ENCODE measurements at places on chromosomes 7 and 10.

- DNase-seq: no peak
Measured at GRCh38 chr7:94069162-94069739, 65.1 kb upstream of the BET1 start.

GRCh38 chr7:117862378-117862777 is 10.9 kb downstream of the CTTNBP2 start:
- DNase-seq: no peak

- DNase-seq: peak; percentile 24
Measured at GRCh38 chr10:88386204-88386788, 196.8 kb downstream of the RNLS start.

DNA sequence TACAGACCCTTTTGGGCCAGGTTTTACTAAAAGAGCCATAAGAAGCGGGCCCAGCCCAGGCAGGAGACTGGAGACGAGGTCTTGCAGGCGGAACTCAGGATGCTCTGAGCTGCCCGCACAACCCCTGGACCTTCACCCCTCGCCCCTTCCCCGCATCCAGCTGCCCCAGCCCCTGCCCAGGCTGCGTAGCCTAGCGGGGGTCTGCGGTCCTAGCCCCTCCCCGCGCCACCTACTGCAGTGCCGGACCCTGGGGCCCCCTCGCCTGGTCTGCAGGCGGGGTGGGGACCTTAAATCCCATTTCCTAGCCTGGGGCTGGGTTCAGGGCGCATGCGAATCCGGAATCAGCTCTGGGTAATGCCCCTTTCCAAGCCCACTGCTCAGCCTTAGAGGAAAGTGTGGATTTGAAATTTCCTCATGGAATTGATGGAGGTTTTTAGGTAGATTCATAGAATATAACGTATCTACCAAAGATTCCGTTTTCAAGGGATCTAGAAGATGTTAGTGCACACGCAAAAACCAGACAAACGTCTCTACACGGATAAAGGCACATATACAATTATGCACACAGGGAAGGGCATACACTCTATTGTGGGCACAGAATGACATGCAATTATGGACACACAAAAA is 546 bp upstream of the HOXA3 start:
- DNase-seq: no peak

GRCh38 chr10:85665681-85666080 is 700.9 kb downstream of the GRID1 start:
- DNase-seq: no peak

GRCh38 chr10:83990126-83990525 is 149.2 kb upstream of the GHITM start:
- peak; percentile 13 for DNase-seq

- no peak for DNase-seq
Measured at GRCh38 chr10:75624638-75625037, 193.2 kb downstream of the LRMDA start.

- peak; percentile 88 for DNase-seq
Measured at GRCh38 chr7:28272461-28272877, 91.9 kb upstream of the JAZF1 start.

GRCh38 chr10:94199565-94199964 is 163.2 kb downstream of the NOC3L start:
- no peak for DNase-seq

- peak; percentile 21 for DNase-seq
Measured at GRCh38 chr10:70715853-70716795, 43.8 kb downstream of the ADAMTS14 start.

GRCh38 chr10:47040041-47040491 is 128.8 kb downstream of the PTPN20 start:
- DNase-seq: no peak

- DNase-seq: no peak
Measured at GRCh38 chr10:129951101-129951969, 12.7 kb downstream of the EBF3 start.

DNA sequence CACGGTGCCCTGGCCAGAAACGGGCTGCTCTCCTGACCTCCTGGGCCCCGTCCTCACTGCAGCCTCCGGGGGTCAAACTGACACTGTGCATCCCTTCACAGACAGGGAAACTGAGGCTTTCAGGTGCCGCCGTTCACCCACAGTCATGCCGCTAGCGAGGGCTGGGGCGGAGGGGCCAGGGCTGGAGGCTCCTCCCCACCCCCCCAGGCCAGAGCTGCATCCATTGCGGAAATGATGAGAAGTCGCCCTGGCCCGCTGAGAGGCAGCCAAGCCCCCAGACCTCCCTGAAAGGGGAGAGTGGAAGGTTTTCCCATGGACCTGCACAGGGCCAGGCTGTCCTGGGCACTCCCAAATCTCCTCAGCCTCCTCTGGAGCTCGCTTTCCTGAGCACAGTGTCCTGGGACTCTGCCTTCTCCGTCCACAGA is 16.5 kb upstream of the INPP5A start:
- no peak for DNase-seq

- DNase-seq: peak; percentile 62
Measured at GRCh38 chr7:95470452-95470851, 15.3 kb upstream of the ASB4 start.

- no peak for DNase-seq
Measured at GRCh38 chr7:39644170-39644569, 20.8 kb downstream of the RALA start.

DNA sequence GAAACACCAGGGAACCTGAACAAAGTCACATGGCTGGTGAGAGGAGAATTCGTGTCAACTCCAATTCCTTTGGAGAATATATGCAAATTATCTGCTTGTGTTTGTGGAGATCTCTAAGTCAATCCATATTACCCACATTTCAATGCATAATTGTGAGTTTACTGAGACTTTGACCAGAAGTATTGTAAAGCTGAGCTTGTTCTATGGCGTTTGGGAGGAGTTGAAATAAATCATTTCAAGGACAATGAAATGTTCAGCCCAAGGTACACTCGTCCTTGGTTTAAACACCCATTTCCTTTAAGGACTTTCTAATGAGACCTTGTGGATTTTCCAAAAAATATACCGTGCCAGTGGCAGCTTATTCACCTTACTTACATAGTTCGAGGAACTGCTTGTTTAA is 186.6 kb upstream of the HDAC9 start:
- DNase-seq: no peak

- no peak for DNase-seq
Measured at GRCh38 chr7:82080254-82080927, 310.5 kb upstream of the HGF start.

- no peak for DNase-seq
Measured at GRCh38 chr10:110091830-110092229, 84.0 kb downstream of the ADD3 start.

DNA sequence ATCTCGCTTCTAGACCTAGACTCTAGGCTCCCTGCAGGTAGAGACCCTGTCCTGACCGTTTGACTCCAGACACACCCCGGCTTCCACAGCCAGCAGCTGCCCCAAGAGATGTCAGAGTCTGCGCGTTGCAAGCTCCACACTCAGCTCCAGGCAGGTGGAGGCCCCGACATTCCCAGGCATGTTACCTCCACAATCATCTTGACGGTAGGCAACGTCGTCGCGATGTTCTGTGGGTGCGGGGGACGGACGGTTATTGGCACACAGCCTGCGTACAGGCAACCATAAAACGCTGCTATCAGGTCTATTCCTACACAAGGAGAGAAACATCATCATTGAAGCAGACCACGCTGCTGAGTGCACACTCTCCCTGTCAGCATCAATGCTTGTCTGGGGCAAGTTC is 213.2 kb downstream of the ZMYND11 start:
- DNase-seq: no peak

- no peak for DNase-seq
Measured at GRCh38 chr10:24313283-24313682, 104.3 kb downstream of the KIAA1217 start.

GRCh38 chr10:106424054-106424453 is 740.5 kb downstream of the SORCS1 start:
- DNase-seq: no peak

DNA sequence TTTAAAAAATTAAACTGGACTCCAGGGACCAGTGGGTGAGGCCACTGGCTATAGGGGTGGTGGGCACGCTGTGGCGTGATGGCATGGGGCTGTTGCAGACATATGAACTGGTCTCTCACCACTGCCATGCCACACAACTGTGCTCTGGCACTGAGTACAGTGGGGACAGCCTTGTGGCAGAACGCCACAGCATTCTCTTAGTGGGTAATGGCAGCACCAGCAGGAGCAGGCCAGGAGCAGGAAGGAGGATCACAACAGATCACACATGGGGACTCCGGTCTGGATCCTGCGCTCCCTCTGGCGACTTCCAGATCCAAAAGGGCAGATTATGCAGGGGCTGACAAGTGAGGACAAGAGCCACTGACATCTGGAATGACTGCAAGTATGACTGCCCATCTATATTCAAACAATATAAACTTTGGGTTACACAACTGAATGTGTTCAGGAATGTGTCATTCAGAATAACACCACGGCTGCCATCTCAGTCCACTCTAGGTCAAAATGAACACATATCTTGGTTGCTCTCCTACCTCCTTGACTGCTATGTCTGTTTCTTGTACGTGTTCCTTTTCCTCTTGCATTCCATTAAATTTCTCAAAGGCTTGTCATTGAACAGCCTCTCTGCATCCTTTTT is 176.0 kb downstream of the KMT2E start:
- no peak for DNase-seq

GRCh38 chr10:70662362-70663220 is 9.7 kb upstream of the ADAMTS14 start:
- no peak for DNase-seq

DNA sequence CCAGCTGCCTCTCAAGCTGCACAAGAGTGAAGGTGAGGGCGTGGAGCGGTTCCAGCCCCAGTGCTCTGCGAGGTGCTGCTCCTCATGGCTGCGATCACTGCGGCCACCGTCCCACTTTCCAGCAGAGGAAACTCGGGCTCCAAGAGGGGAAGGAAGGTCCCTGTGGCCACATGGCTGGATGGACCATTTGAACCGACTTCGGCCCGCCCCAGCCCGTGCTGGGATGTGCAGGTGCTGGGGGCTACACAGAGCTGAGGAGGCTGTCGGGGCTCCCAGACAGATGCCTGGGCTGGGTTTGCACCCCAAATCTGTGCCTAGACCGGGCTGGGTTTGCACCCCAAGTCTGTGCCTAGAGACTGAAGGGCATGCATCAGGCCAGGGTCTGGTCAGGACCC is 186.6 kb downstream of the DNAJB6 start:
- DNase-seq: no peak

GRCh38 chr10:101536800-101537199 is 51.3 kb downstream of the POLL start:
- peak; percentile 84 for DNase-seq

DNA sequence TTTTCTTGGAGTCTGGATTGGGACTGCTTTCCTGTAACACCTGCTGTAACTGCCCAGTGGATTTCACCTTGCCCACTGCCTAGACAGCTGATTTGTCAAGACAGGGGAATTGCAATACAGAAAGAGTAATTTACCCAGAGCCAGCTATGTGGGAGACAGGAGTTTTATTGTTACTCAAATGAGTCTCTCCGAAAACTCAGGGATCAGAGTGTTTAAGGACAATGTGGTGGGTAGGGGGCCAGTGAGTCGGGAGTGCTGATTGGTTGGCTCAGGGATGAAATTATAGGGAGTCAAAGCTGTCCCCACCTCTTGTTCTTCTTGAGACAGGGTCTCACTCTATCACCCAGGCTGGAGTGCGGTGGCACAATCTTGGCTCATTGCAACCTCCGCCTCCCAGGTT is 25.2 kb upstream of the BNIP3 start:
- no peak for DNase-seq

DNA sequence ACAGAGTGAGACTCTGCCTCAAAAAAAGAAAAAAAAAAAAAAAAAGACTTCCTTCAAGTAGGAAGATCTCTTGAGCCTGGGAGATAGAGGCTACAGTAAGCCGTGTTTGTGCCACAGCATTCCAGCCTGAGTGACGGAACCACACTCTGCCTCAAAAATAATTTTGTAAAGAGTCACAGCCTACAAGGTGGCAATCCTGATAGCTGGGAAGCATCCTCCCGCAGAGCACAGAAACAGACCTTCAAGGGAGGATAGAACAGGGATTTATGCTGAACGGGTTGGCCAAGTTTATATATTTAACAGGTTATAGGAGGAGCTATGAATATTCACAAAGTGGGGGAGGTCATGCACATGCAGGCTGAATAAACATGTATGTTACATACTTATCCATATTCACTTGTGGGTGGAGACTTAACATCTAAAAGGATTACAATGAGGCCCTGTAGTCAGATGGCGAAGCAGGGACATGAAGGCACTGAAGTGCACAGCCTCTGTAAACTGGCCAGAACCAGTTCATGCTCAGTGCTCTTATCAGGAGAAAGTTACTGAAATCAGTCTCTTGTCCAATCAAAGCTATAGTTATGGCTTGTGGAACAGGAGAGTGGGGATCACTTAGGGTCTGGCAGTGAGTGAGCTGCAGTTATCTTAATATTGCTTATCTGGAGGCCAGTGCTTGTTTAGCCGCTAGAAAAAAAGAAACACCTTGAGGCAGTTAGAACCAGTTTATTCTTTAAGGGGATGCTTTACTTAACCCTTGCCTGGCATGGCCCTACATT is 6.8 kb downstream of the LMBR1 start:
- peak; percentile 36 for DNase-seq

DNA sequence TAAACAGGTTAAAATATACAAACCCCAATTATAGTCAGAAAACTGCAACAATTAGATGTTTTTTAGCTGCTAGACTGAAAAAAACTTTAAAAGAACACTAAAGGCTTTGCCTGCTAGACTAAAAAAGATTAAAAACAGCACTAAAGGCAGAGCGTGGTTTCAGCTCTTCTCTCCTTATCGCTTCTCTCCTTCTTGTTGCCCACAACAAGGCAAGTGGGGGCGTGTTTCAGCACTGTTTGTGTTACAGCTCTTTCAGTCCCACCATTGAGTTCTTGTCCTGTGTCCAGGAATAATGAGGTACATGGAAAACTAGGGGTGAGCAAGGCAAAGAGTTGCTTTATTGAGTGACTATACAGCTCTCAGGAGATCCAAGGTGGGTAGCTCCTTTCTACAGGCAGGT is 112.3 kb downstream of the HPSE2 start:
- peak; percentile 56 for DNase-seq

GRCh38 chr7:5657901-5658300 is 123.6 kb downstream of the RNF216 start:
- no peak for DNase-seq

- no peak for DNase-seq
Measured at GRCh38 chr7:424961-425793, 94.5 kb downstream of the PDGFA start.

- DNase-seq: no peak
Measured at GRCh38 chr7:24501009-24501408, 72.2 kb upstream of the PALS2 start.

- DNase-seq: no peak
Measured at GRCh38 chr7:94445696-94446194, 51.0 kb downstream of the COL1A2 start.

GRCh38 chr7:94907026-94907810 is at the start of gene PPP1R9A:
PPP1R9A (plus strand) TSS chr7:94907594; CDS start chr7:94910114, 2,520 bp downstream.
- peak; percentile 35 for DNase-seq

DNA sequence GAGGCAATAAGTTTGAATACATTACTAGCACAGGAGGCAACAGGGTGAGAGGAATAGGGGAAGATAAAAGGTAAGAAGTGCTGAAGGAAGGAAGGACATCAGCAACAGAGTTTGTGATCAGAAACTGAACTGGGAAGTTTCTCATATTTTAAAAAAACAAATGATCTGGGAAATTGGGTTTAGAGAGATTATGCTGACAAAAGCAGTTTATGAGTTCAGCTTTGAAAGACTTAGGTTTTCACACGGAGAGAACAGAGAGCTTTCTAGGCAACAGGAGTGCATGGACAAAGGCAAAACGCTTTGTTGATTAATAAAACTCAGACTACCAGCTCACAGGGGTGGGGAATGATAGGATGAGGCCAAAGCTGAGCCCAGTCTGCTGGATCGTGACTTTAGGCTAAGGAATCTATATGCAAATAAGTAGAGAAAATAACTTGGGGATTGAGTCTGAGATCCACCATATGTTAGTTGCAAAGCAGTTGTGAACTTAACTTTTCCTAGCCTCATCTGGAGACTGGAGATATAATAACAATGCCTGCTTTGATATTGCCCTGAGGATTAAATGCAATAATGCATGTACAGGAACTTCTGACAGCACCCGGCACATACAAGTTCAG is 4.2 kb downstream of the OSBPL3 start:
- no peak for DNase-seq
